ENCODE measurements at places on chromosomes 16 and 17. TPM values are rescaled to one million over a fixed set of nuclear protein-coding genes. Genes with fewer than 3 reads are reported as not detected.

The TMEM186 gene
- total RNA-seq = 8.6 TPM

- peak; percentile 82 for DNase-seq
Observed at GRCh38 chr17:81365148-81365600, 30.1 kb upstream of the BAHCC1 start.

The CTRB2 gene
- not detected for total RNA-seq

- no peak for DNase-seq
Observed at GRCh38 chr16:70476272-70477020, 22.1 kb downstream of the FCSK start.

GRCh38 chr17:44105483-44105882 lies 18.0 kb downstream of the HDAC5 start:
- DNase-seq = no peak

- DNase-seq = peak; percentile 89
Observed at GRCh38 chr16:89201439-89202377, 1.4 kb upstream of the SLC22A31 start.

DNA sequence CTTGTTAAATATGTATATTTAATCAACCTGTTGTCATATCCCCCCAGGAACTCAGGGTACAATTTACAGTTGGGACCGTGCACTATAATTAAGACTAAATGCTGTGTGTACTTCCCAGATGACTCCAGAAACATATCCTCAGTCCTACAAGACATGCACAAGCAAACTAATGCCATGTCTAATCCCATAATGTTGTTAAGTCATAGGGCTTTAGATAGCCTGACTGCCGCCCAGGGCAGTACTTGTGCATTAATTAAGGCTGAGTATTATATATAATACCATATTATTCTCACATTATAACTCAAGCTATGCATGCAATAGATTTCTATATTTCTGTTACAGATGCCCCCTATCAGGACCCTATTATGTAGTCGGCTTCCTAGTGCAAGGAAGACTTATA lies 20.1 kb upstream of the CPHXL start:
- DNase-seq = no peak

DNA sequence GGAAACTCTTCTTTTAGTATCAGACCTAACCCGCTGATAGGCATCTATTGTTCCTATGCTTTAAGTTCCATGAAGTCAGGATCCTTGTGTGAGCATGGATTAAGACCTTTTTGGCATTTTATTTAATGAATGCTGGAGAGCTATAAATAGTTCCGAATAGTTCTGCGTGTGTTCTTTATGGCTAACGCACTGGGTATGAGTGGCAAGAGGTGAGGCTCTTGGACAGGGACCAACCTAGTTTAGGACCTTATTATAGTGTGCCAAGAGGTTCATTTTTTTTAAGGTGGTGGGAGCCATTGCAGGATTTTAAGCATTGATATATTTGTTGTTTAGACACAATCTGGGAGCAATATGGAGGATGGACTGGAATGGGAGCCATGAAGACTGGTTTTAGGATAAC lies 71.8 kb downstream of the KPNA2 start:
- DNase-seq = no peak

The KCTD13 gene
- 18.3 TPM for total RNA-seq

GRCh38 chr17:1055751-1056645 lies 59.1 kb downstream of the TIMM22 start:
- peak; percentile 84 for DNase-seq

- DNase-seq = no peak
Observed at GRCh38 chr17:42950044-42950783, 14.0 kb downstream of the AARSD1 start.

The GRIN2C gene
- total RNA-seq = 0.13 TPM

The TMC5 gene
- 2.3 TPM for total RNA-seq

The TBX4 gene
- total RNA-seq = not detected

The C16orf89 gene
- total RNA-seq = 2.0 TPM

The CEP112 gene
- 5.4 TPM for total RNA-seq

DNA sequence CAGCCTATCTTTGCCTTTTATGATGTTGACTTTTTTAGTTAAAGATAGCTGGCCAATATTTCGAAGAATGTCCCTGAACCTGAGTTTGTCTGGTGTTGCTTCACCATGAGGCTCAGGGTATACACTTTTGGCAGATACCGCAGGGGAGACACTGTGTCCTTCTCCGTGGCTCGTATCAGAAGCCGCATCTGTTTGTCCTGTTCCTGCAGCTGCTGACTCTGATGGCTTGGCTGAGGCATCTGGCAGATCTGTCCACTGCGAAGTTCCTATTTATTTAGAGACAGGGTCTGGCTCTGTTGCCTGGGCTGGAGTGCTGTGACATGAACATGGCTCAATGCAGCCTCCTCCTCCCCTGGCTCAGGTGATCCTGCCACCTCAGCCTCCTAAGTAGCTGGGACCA lies 93.5 kb downstream of the CRISPLD2 start:
- DNase-seq = no peak

The PLEKHH3 gene
- total RNA-seq = 22.3 TPM

- DNase-seq = no peak
Observed at GRCh38 chr16:84275585-84276151, 19.0 kb upstream of the WFDC1 start.

The KCNJ18 gene
- total RNA-seq = not detected

GRCh38 chr17:82517230-82517865 lies 2.2 kb upstream of the FOXK2 start:
- DNase-seq = no peak

The NME4 gene
- total RNA-seq = 319 TPM

GRCh38 chr16:78709137-78709884 lies 609.9 kb downstream of the WWOX start:
- no peak for DNase-seq

- no peak for DNase-seq
Observed at GRCh38 chr16:53504665-53505064, 1.7 kb upstream of the AKTIP start.

GRCh38 chr16:73255031-73255430 lies 207.1 kb upstream of the ZFHX3 start:
- DNase-seq = no peak

The CRISPLD2 gene
- total RNA-seq = 2.1 TPM

- no peak for DNase-seq
Observed at GRCh38 chr17:50018909-50019308, 23.9 kb upstream of the DLX3 start.
